ENCODE measurements at places on chromosomes 11 and 22.

DNA sequence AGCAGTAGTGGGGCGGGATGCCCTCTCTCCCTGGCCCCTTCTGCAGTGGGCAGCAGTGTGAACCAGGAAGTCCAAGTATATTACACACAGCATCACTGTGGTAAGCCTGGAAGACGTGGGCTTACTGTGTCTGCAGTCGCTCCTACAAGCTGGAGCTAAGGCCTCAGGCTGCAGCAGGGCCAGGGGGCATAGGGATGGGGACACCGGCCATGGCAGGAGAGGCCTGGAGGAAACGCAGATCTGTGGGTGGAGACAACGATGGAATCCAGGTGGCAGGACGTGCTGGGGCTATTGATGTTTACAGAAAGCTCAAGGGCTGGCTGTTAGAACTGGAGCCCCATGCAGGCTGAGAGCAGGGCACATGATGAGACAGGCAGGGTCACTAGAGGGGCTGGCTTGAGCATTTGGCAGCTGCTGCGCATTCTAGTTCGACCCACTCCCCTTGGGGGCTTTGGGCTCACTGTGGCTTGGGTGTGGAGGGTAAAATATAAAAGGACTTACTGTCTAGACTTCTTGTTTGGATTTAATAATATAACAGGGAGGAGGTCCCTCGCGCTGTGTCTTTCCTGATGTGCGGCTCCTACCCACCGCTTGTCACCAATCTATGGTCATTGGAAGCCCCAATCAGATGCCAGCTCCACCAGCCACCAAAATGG is 539.5 kb downstream of the TBC1D22A start:
- DNase-seq = no peak

GRCh38 chr11:22666325-22666687 is at the start of gene GAS2:
GAS2 (plus strand) TSS chr11:22666611; CDS start chr11:22674870, 8,259 bp downstream.
- DNase-seq = no peak

- no peak for DNase-seq
Observed at GRCh38 chr11:12453243-12453642, 75.9 kb downstream of the PARVA start.

DNA sequence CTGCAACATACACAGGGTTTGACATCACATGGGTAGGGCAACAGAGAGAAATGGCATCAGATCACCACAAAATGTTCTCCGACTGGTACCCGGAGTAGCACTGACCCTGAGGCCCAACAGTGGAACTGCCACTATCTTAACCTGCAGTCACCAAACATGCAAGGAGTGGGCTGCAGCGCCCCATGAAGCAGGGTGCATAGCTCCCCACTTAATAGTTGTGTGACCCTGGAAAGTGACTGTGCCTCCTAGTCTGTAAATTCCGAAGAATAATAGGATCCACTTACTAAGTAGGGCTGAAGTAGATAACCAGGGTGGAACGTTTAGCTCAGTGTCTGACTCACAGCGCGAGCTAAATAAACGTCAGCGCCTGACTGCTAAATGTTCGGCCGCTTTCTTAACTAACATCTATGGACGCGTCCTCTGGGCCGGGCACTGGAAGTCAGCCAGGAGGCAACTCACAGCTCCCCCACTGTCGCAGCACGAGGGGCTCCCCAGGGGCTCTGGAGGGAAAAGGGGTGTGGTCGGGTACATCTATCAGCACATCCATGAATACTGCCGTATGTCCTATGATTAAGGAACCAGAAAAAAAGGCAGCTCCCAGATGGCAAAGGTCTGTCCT is 777 bp downstream of the LTO1 start:
- DNase-seq = no peak

GRCh38 chr11:2825889-2826678 is 59.5 kb downstream of the CDKN1C start:
- peak; percentile 57 for DNase-seq

DNA sequence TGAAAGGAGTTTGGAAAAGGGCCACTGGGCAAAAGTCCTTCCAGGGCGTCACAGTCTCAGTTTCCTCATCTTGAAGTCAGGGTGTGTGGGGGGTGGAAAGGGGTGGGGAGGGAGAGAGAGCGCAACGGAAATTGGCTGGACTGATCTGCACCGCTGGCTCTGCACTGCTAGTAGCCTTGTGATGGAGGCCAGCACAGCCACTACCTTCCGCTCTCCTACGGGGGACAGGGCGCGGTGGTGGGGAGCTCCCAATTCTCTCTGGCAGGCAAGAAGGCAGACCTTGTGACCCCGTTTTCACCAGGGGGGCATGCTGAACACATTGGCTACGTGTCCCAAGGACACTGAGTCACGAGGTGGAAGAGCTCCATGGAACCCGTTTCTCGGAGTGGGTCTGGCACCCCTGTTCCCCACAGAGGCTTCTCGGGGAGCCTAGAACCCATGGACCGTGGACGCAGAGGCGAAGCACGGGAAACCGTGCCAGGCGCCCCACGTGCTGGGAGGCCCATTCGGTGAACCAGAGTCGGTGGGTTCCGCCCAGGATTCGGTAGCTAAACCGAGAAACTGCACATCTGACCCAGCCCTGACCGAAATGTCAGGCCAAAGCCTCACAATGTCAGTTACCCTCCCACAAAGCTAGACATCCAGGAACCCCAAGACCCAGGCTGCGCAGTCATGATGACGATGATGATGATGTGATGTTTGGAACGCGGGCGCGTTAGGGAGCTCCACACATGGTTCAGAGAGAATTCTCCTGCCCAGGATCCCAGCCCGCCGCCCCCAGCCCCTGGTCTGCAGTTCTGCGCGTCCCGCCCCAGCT is 28.3 kb upstream of the WNT11 start:
- DNase-seq = no peak

GRCh38 chr11:124878759-124879492 is 13.7 kb downstream of the ROBO3 start:
- DNase-seq = no peak

DNA sequence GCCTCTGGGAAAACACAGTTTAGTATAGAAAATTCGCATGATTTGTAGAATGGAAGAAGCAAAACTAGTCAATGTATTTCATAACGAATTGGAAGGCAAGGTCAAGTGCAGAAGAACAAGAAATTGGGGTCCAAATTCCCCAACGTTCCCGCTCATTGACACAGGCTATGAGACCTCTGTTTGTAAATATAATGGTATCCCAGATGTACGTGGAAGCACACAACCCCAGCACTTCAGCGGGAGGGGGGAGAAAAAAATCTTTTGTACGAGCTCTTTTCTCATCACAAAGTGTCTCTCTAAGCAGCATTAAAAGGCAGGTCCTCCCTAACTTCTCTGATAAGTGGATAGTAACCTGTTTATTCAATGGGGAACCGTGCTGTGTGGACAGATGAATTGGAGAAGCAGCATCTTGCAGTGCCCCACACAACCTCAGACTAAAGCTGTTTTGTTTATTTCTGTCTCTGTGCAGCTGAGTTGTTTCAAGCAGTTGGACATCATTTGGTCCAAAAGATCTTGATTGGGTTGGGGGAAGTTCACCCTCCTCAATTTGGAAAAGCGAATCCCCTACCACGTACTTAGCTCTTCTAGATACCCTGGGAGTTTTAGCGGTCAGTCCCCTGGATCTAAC is 1.1 kb upstream of the GAB2 start:
- DNase-seq = no peak

- no peak for DNase-seq
Observed at GRCh38 chr11:23680488-23681230, 816.2 kb upstream of the LUZP2 start.

- DNase-seq = peak; percentile 57
Observed at GRCh38 chr11:19953909-19954308, 206.4 kb downstream of the DBX1 start.

GRCh38 chr11:15107730-15108515 is 6.8 kb upstream of the INSC start:
- DNase-seq = no peak

- no peak for DNase-seq
Observed at GRCh38 chr11:122023614-122024250, 92.3 kb downstream of the BLID start.

- no peak for DNase-seq
Observed at GRCh38 chr22:49948116-49948957, 12.2 kb upstream of the PIM3 start.

- DNase-seq = no peak
Observed at GRCh38 chr11:72777755-72778278, 16.0 kb downstream of the STARD10 start.

GRCh38 chr11:66322732-66323427 is 6.0 kb upstream of the CD248 start:
- DNase-seq = no peak

DNA sequence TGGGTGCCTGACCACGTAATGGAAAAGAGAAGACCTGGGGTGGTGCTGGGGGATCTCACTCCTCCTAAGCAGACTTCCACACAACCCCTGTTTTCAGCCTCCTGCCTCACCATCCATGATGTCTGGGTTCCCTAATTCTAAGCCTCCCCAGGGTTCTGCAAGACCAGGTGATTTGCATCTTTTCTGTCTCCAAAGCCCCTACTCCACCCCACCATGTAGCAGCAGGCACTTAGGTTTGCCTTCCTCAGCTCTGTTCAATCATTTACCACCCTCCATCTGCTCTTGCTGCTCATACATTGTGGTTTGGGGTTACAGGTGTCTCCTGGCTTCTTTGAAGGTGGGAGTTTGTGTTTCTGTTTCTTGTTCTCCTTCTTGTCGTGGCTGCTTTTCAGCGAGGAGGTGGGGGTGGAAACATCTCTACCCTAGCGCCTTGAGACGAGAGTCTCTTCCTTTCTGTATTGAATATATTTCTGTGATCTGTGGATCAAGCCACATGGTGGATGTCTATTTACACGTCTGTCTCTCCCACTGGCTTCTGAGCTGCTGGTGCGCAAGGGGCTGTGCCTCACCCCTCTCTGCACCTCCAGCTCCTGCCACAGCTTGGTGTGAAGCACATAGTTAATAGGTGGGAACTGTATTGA is 6.6 kb upstream of the SSTR3 start:
- DNase-seq = no peak

DNA sequence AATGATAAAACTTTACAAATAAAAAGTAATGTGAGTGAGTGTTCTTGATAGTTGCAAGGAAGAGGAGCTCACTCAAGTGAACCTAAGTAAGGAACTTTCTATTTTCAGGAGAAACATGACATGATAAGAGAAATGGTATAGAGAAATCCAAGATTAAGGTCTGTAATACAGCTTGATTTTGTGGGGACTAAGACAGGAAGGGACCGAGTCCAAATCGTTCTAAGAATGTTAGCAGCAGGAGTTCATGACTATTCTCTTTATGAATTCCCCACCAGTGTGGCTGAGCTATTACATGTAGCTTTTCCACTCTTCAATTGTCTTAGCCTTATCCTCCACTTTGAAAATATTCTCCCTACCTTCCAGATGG is 698.6 kb upstream of the ARHGAP42 start:
- DNase-seq = no peak

DNA sequence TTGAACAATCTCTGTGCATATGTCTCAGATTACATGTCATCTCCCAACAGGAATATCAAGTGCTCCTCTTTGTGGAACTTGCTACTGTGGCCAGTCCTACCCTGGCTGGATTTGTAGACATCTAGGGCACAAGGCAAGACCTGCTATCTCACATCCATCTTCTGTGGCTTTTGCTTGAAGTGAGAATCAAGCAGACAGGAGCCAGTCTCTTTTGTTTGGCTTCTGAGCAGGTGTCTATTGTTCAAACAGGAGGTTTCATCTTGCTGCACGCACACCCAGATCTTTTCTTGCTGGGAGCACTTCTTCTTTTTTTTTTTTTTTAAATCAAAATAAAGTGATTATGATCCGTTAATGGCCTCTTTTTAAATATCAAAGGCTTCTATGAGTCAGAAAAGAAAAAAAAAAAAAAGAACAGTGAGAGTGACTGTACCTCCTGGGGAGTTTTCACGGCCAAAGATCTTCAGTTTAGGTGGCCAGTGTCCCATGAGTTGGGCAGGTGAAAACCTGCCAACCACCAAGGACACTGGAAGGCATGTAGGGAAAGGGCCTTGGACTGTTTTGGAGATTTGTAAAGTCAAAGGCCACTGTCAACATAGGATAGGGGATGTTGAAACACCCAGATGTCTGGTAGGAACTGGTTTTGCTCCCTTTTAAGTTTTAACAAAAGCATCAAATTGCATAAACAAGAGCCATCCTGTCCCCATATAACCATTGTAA is 78.1 kb downstream of the CD44 start:
- DNase-seq = peak; percentile 20

- DNase-seq = no peak
Observed at GRCh38 chr11:93611836-93612677, 49.4 kb upstream of the CEP295 start.

DNA sequence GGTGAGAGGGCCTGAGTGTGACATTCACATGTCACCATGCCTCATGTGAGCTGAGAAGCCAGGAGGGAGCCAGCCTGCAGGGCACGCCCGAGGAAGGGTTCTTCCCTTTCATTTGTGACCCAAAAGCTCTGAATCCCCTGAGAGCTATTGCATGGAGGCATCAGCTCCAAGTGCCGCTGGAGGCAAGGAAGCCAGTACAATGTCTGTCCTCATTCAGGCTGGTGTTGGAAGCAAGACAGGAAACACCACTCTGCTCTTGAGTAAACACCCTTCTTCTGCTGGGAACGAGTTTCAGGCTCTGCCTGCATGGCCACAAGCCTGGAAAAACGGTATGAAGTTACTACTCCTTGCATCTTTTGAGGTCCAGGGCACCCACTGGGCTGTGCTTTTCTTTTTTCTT is 83.8 kb upstream of the LARGE1 start:
- no peak for DNase-seq

- DNase-seq = no peak
Observed at GRCh38 chr11:63838150-63838677, 696 bp upstream of the MARK2 start.

DNA sequence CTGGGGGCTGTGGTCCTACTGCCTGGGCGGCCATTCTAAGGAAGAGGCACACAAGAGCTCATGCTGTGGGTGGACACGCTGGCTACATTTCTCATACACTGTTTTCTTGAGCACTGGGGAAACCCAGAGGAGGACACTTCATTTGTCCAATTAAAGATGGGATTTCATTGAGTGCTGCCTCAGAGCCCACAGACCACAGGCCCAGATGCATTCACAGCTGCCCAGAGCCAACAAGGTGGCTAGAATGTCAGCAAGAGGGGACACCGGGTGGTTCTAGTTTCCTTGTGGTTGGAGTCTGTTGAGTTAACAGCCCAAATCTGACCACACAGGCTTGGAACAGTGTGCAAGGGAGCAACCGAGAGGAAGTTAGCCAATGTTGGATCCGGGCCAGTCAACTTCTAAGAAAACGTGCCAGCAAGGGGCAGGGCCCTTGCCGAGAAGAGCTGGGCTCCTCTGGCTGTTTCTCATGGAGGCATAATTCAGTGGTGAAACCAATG is 35.0 kb upstream of the SORL1 start:
- no peak for DNase-seq

DNA sequence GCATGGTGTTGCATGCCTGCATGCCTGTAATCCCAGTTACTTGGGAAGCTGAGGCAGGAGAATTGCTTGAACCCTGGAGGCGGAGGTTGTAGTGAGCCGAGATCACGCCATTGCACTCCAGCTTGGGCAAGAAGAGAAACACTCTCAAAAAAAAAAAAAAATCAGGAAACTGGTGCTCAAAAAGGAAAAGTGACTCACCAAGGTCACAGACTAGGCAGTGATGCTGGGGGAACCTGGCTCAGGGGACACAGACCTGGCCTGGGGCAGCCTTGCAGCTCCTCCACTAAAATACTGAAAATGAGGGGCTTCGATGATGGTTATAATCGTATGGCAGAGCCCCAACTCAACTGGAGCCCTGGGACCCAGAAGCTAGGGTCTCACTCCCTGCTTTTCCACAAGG is 8.1 kb upstream of the SLC35E4 start:
- DNase-seq = no peak

- DNase-seq = no peak
Observed at GRCh38 chr11:59601788-59602187, 13.8 kb downstream of the OSBP start.

- no peak for DNase-seq
Observed at GRCh38 chr11:99535406-99535805, 514.7 kb downstream of the CNTN5 start.

GRCh38 chr11:3138178-3139085 is 26.7 kb downstream of the OSBPL5 start:
- no peak for DNase-seq
